Stimulated activated CD4-positive, alpha-beta T cell treated with anti-CD3 and anti-CD28 coated beads, Interleukin-1b, Interleukin-23, amount 100 ng/mL, for 1 hour (primary cell): ENCODE measurements at places on chromosomes 2 and 18.

DNA sequence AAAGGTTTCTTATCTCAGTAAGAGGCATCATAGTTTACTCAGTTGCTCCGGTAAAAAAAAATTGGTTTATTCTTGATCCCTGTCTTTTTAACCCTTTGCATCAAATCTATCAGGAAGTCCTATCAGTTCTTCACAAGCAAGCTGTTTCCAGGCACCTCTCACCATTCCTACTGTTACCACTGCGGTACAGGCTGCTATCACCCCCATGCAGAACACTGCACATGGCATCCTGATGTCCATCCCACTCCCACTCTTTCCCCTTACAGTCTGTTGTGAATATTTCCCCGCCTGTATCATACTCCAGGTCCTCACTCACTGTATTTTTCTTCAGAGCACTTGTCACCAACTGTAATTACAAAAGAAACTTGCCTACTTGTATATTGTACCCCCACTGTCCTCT, 5.3 kb upstream of the CNRIP1 start:
- DNase-seq: no peak

GRCh38 chr18:22879293-22879692, 53.8 kb upstream of the RBBP8 start:
- DNase-seq: no peak

DNA sequence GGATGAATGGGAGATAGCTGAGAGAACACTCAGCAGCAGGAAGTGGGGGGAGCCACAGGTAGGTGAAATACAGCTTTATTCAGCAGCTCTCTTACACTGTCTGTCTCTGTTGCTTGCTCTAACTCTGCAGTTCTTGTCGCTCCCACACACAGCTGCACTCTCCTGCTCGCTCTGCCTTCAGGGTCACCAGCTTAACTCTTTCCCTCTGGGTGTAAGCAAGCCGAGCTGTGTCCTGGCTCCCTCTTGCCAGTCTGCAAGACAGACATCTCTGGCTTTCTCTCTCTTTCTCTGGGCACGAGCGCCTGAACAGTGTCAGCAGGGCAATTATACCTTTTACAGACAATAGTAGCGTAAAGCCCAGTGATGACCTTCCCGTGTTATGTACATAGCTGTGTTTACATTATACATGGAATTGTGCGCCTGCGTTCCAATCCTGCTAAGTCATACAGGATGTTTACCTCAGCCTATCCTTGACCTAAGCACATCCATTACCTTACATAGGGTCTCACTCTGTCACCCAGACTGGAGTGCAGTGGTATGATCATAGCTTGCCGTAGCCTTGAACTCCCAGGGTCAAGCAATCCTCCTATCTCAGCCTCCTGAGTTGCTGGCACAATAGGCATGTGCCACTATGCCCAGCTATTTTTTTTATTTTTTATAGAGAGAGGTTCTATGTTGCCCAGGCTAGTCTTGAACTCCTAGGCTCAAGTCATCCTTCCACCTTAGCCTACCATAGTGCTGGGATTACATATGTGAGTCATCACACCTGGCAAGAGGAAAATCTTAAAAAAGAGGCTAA, 57.8 kb upstream of the CHN1 start:
- DNase-seq: no peak

GRCh38 chr2:58769111-58769863, 528.2 kb upstream of the FANCL start:
- no peak for DNase-seq

DNA sequence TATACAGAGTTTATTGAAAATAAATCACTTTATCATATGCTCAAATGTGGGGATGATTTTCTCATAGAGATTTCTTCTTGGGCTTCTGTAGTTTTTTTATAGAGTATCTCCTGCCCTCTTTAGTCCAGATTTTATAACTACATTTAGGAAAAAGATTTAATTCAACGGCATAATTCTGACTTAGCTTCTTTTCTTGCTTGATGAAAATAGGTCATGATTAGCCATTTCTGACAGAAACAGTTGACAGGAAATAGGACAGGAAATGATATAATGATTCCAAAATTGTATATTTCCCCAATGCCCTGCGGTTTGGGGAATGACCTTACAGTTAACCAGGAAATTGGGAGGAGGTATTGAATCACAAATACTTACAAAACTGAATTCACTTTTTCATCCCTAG, 1531.9 kb upstream of the ACVR2A start:
- DNase-seq: no peak

DNA sequence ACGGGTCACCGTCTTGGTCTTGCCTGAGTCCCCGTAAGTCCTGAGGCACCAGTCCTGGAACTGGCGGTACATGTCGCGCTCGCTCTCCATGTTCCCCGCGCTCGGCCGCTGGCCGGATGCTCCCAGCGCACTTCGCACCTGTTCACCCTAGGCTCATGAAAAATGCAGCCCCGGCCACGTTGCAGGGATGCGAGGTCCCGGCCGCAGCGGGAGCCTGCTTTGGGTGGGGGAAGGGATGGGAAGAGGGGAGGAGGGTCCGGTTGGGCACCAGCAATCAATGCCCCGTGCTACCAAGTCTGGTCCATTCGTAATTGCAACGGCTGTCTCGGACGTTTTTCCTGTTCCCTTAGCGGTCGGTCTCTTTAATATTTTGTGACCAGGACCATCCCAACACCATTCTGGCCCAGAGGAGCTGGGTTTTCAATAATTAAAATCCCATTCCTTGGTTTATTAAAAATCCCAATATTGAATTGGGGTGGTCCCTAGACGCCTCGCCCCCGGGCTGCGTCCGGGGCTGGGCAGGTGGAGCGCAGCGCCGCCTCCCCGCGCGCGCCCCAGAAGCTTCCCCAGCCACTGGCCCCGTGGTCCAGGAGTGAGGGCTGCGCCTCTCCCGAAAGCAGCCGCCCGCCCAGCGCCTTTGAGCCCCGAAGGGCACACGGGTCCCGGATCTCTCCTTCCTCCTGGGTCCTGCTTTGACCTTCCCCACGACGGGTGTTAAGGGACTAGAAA, 1.4 kb downstream of the NOL4 start:
- DNase-seq: no peak

DNA sequence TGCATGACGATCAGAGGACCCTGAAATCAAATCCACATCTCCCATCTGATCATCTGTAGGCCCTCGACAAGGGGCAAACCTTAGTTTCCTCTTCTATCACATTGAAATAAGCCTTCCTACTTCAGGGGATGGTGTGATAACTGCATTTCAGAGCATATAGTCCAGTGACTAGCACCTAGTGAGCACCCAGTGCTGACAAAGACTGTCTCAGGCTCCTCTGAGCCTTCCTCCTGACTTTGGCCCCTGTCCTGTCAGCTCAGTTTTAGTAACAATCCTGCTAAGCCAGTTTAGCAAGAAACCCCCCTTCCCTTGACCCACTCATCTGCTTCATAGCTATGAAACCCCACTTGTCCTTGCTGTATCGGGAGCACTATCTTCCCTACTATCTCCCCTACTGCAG, 304.0 kb downstream of the ALK start:
- DNase-seq: no peak
